ENCODE measurements at places on chromosomes 6 and 20. TPM values are rescaled to one million over a fixed set of nuclear protein-coding genes. Genes with fewer than 3 reads are reported as not detected.
A peak's percentile ranks its signal among the peaks of the same experiment; 100 is the strongest.

METTL24 gene
- 3.6 TPM for total RNA-seq

CENPQ gene
- 8.0 TPM for total RNA-seq

NR2E1 gene
- total RNA-seq, result not detected

GRCh38 chr6:68071740-68072139 lies 563.3 kb upstream of the ADGRB3 start:
- DNase-seq, result no peak

- DNase-seq, result peak; percentile 83
These were observed 45.6 kb upstream of the RAB23 start for GRCh38 chr6:57267586-57268293.

GRCh38 chr6:126926926-126927325 lies 191.5 kb upstream of the RSPO3 start:
- no peak for DNase-seq

- DNase-seq, result no peak
These were observed 7.1 kb downstream of the ZNF831 start for GRCh38 chr20:59170406-59171349.

- no peak for DNase-seq
These were observed 150.2 kb upstream of the OGFRL1 start for GRCh38 chr6:71138376-71138775.

DNA sequence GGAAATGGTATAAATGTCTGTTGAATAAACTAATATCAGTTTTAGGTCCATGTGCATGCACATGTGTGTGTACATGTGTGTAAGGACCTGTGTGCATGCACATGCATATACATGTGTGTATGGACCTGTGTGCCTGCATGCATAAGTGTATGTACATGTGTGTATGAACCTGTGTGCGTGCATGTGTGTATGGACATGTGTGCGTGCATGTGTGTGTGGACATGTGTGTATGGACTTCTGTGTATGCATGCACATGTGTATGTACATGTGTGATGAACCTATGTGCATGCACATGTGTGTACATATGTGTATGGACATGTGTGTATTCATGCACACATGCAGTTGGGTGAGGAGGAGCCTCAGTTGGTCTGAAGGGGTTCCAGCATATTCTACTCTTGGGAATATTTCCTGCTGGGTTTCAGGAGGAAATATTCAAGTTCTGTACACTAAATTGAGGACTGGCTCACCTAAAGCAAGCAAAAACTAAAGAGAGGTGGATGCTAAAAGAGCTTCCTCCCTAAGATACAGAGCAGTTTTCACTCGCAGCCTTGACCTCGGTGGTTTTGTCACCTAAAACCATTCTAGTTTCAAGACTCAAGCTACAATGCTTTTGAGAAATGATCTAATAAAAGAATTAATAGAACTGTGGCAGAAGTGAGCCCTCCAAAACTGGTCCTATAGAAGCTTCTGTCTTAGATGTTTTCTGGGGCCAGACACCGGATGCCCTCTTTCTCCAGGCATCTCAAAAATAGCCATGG lies 742.8 kb downstream of the MAFB start:
- no peak for DNase-seq

DNA sequence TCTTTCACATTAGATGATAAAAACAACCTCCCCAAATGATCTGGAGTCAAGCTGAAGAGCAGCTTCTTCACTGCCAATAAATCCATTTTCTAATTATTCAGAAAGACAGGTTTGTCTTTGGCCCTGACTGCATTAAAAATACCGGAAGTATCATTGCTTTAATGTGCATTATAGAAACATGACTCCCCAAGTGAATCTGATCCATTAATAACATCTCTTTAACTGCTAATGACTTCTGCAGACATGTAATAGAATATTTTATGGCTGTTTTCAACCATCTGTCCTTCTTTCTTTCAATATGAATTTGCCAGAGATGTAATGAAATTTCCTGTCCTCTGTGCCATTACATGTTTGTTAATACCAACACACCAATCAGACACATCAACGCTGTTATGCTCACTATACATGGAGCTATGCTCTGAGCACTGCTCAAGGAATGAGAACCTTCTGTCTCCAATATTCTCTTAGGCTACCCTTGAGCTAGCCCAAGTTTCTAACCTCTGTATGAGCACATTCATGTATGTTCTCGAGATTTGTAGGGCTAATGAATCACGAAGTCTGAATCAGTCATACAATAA lies 87.8 kb downstream of the LYRM4 start:
- DNase-seq, result no peak

- DNase-seq, result peak; percentile 36
These were observed 551 bp downstream of the SYNCRIP start for GRCh38 chr6:85641897-85642773.

DNA sequence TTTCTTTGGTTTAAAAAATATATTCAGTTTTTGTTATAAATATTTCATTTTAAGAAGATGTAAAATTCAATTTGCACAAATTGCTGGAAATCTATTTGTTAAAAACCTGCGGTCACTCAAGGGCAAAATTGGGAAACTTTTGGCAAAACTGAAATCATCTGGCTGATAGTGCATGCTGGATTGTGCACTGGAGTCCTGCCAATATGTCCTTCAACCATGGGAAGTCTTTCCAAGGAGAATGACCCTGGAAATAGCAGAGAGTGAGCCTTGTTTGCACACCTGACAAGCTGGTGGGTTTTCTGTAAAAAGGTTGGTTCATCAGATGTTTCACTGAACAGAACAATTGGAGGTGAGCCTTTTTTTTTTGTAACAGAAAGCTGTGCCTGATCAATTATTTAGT lies 413.5 kb downstream of the BTBD3 start:
- DNase-seq, result no peak

GRCh38 chr6:130161683-130162404 lies 60.9 kb downstream of the SAMD3 start:
- peak; percentile 6 for DNase-seq

DNA sequence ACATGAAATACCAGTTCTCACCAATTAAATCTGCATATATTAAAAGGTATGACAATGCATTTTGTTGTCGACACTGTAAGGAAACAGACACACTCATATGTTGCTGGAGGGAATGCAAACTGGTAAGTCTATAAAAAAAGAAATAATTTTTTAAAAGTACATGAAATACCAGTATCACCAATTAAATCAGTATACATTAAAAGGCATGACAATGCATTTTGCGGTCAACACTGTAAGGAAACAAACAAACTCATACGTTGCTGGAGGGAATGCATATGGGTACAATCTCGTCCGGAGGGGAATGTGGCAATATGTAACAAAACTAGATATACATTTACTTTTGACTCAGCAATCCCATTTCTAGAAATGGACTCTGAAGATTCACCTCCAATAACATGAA lies 6.5 kb downstream of the ZNF322 start:
- no peak for DNase-seq

- no peak for DNase-seq
These were observed 1.4 kb upstream of the MANBAL start for GRCh38 chr20:37288091-37288490.

DNA sequence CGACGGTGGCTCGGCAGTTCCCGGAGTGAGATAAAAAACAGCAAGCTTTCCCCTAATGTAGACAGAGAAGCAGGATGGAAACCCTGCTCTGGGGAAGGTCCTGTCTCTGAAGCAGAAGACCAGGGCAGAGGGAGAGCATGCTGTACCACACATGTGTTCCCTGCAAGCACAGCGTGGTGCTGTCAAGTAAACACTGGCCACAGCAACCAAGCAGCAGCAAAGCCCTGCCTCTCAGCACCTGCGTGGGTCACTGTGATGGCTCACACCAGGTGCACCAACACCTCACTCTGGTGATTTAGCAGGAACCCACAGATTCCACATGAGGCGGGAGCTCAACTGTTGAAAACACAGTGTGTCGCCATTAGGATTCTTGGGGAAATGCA lies 65.2 kb upstream of the TXNDC5 start:
- DNase-seq, result no peak

DNA sequence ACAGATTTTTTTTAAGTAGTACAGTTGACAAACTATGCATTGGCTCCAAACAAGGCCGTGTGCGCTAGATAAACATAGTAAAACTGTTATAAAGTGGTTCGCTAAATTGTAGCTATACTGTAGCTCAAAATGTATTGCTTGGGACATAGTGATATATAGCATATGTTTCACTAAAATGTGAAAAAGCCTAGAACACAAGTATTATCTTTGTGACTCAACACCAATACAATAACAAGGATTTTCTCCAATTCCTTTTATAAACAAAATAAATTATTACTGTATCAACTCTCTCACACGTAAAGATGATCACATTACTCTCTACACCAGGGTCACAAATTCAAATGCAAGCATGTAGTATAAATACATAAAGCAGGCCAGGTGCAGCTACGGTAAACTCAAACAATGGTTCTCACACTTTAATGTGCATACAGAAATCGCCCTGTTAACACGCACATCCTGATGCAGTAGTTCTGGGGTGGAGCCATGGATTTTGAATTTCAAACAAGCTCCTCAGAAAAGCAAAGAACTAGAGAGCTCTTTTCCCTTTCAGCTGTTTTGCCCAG lies 214.6 kb downstream of the GMDS start:
- no peak for DNase-seq
